ENCODE measurements at places on chromosomes 12 and 14. TPM values are rescaled to one million over a fixed set of nuclear protein-coding genes. Genes with fewer than 3 reads are reported as not detected.
A peak's percentile ranks its signal among the peaks of the same experiment; 100 is the strongest.

- no peak for DNase-seq
Observed at GRCh38 chr14:99745307-99745951, 47.8 kb upstream of the EML1 start.

- no peak for DNase-seq
Observed at GRCh38 chr14:101063121-101063520, 159.6 kb upstream of the RTL1 start.

- no peak for DNase-seq
Observed at GRCh38 chr12:109209082-109209481, 92.7 kb downstream of the ACACB start.

RASAL1 gene
- total RNA-seq: 3.3 TPM

DNA sequence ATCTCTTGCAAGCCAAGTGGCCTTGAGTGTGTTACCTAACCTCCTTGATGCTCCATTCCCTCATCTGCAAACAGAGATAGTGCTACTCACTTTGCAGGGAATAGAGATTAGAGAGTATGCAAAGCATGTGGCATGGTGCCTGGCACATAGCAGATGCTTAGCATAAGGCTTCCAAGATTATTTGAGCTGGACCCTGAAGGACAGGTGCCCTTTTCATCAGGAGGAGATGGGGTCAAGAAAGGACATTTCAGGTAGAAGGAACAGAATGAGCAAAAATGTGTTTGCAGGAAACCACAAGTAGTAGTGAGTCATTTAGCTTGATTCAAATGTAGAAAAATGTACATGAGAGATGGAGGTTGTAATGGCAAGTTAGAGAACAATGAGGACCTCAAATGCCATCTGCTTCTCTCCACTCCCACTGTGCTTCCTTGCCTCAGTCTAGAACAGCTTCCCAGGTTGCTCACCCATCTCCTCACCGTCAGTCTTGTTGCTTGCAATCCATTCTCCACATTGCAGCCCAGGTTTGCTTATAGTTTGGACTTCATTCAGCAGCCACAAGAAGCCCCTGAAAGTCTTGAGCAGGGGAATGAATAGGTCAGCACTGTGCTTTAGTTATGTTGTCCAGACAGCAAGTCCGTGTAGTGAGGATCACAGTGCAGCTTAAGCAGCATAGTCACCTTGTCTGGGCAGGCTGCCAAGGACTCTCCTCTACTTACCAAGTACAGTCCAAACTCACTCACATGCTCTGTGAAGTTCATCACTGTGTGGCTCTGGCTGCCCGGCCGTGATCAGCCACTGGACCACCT lies 536.3 kb upstream of the CCDC196 start:
- DNase-seq: peak; percentile 51

DNA sequence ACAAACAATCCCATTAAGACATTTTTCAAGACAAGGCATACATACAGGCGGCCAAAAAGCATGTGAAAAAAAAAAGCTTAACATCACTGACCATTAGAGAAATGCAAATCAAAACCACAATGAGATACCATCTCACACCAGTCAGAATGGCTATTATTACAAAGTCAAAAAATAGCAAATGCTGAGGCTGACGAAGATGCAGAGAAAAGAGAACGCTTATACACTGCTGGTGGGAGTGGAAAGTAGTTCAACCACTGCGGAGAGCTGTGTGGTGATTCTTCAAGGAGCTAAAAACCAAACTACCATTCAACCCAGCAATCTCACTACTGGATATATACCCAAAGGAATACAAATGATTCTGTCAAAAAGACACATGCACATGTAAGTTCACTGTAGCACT lies 216.7 kb downstream of the FOXG1 start:
- no peak for DNase-seq

GRCh38 chr12:16939871-16940306 lies 333.9 kb upstream of the LMO3 start:
- peak; percentile 49 for DNase-seq

DNA sequence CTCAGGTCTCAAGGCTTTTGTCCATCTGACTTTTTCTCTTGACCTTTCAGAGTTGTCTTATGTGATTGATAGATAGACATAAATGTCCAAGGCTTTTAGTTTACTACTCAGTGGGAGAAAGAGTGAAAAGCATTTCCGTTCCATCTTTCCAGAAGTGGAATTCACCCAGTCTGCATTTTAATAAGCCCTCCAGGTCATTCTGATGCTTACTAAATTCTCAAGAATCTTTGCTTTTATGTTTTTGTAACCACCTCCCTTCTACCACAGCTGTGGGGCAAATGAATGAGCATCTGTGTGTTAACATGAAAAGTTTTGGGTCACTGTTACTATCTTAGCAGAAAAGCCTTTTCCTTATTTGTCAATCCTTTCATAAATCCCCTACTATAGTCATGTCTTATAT lies 251.4 kb downstream of the LRIG3 start:
- DNase-seq: no peak

TAS2R20 gene
- 1.7 TPM for total RNA-seq

- DNase-seq: no peak
Observed at GRCh38 chr14:89740241-89740640, 214.3 kb downstream of the EFCAB11 start.

ST8SIA1 gene
- 3.2 TPM for total RNA-seq

HOXC4 gene
- not detected for total RNA-seq

Measured in mucosa of descending colon (tissue), 3 donors.